ENCODE measurements at places on chromosomes 6 and 20.

DNA sequence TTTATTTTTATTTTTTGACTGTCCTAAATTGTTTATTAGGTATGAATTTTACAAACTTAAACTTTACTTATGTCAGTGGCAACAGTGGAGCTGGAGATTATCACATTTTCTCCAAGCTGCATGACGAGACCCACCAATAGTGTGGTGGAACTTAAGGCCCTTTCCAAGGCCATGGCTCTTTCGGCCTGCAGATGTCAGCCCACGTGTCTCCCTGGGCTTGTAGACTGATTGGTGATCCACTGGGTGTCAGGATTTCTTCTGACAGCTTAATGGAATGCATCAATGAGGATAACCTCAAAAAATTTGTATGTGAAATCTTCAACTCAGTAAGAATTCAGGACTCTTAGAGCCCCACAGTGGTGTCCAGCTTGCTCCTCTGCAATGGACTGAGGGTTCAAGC is 32.3 kb upstream of the OVOL2 start:
- no peak for DNase-seq

DNA sequence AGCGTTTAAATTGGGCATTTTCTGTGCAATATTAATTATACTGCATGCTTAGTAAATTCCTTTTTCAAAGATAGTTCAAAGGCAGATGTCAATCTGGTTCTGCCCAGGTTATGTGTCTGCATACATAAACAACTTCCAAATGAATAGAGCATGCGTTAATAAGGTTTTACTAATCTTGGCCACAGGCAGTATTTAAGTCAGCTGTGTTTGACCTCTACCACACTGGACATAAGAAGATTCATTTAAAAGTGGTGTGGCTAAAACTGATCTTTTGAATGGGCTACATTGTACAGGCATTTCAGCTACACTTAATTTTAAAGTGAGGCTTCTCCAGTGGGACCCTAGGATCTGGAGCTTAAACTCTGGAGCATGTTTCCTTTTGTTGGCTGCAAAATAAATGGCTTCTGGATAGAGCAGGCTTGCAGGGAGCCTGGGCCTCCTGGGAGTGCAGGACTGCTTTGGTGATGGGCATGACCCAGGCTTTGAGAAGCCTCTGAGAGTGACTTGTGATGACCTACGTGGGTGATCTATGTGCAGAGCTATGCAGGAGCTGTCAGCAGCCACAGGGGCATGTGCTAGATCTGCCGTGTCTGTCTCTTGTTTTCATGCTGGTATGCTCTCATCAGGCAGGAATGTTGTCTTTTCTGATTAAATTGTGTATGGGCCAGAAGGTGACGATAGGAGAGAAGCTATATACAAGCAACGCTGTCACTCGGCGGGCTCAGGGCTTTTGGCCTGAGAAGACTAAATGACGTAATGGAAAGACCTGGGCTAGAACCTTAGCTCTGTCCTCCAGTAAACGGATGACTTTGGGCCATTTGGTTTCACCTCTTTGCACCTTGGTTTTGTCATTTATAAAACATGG is 331.2 kb downstream of the QKI start:
- no peak for DNase-seq

- no peak for DNase-seq
Measured at GRCh38 chr6:108434222-108434621, 126.5 kb upstream of the FOXO3 start.

DNA sequence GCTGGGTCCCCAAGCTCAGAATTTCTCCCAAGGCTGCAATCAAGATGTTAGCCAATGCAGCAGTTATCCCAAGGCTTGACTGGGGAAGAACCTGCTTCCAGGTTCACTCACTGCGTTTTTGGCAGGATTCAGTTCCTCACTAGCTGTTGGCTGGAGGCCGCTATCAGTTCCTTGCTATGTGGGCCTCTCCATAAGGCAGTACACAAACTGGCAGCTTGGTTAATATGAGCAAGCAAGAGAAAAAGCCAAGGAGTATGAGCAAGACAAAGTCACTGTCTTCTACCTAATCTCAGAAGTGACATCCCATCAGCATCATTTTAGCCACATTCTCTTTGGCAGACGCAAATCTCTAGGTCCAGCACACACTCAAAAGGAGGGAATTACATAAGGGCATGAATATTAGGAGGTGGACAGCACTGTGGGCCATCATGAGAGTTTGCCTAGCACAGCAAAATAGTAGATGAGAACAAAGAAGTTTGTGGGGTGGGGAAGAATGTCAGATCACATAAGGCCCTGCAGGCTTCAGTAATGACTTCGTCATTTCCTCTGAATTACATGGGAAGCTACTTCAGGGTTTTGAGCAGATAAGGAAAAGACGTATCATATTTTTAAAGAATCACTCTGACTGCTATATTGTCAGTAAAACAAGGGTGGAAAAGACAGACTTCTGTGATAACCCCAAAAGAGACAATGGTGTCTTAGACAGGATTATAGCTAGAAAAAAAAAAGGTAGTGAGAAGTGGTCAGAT is 25.5 kb downstream of the LMBRD1 start:
- DNase-seq, result no peak

DNA sequence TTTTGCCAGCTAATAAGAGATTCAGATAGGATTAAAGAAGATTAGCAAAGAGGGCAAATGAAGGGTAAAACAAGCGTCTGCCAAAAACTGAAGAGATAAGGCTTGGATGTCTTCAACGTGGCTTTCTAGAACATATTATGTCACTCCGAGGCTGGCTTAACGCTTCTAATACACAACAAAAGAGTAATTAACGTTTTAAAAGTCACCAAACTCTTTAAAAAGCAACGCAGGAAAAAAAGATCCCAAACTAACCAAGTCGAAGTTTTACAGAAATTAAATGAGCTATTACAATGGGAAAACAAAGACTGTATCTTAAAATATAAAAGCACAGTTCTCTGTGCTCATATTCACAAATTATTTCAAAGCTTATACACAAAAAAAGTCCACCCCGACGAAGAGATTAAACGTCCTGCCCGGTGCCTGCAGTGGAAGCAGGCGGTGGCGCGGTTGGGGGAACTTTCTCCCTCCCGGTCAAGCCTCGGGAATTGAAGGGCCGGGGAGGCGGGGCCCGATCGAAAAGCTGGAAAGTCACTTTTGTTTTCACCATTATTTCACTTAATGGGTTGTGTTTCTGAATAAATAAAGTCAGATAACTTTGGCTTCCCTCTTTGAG is 1.2 kb downstream of the MAK start:
- DNase-seq, result no peak

- no peak for DNase-seq
Measured at GRCh38 chr20:47785311-47785853, at the start of gene SULF2. SULF2 (minus strand) TSS chr20:47785481; CDS start chr20:47757363, 28,118 bp downstream.

GRCh38 chr20:57481281-57481711 is 43.6 kb downstream of the CTCFL start:
- DNase-seq, result no peak

- no peak for DNase-seq
Measured at GRCh38 chr20:841568-842546, 8.3 kb downstream of the FAM110A start.

GRCh38 chr6:34358389-34358905 is 34.0 kb downstream of the NUDT3 start:
- no peak for DNase-seq

- no peak for DNase-seq
Measured at GRCh38 chr6:36980129-36980528, 5.9 kb downstream of the MTCH1 start.

Data from CD4-positive, alpha-beta T cell treated with Interleukin-2 at 100 ng/mL for 4 hours (primary cell).